ENCODE measurements at places on chromosomes 12 and 14.

DNA sequence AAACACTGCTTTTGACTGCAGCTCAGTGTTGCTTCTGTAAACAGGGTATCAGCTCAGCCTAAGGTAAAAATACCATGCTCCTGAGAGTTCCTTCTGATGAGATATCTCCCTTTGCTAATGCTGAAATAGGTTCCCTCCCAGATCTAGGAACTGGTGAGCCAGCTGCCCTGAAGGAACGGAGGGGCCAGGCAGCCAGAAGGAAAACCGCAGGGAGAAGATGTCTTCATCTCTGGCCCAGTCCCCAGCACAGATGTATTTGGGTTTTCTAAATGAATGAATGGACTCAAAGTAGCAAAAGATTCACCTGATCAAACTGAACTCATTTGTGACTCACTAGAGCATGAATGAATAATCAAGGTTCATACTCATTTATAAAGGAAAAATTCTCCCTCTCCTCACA is 247.8 kb downstream of the MSRB3 start:
- DNase-seq = no peak

DNA sequence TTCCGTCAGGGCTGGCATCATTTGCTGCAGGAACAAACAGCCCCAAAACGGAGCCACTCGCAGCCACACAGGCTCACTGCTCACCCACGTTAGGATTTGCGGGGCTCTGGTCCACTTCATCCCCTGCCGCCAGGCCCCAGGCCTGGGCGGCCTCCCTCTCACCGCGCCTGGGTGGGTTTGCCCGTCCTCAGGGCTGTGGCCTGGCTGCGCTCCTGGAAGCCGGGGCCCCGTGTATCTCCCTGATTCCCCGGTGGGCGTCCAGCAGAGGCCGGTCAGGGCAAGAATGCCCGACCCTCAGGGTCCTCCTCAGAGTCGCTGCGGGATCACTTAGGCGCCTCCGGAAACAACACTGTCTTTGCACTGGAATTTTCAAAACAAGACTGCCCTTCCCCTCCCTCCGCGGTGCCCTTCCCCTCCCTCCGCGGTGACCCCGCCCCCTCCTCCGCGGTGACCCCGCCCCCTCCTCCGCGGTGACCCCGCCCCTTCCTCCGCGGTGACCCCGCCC is 15.7 kb upstream of the FBRSL1 start:
- DNase-seq = no peak

GRCh38 chr12:24948420-24948756 is 513 bp downstream of the BCAT1 start:
- DNase-seq = peak; percentile 50

DNA sequence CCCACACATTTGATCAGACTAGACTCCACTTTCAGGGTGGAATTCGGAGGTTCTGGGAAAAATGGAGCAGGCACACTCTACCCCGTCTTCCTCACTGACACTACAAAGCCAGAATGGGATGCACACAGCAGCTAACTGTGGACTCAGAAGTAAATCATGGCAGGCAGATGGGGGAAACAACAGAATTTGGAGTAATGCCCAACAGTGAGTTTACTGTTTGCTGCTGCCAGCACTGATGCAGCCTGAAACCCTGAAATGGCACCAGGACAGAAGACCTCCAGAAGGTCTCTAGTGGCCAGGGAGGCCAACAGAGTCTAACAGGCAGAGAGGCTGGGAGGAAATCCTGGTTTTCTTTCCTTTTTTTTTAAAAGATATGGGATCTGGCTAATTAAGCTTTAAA is 24.6 kb downstream of the KCTD10 start:
- DNase-seq = peak; percentile 90

GRCh38 chr12:127398016-127398710 is 868.8 kb upstream of the TMEM132C start:
- DNase-seq = no peak

DNA sequence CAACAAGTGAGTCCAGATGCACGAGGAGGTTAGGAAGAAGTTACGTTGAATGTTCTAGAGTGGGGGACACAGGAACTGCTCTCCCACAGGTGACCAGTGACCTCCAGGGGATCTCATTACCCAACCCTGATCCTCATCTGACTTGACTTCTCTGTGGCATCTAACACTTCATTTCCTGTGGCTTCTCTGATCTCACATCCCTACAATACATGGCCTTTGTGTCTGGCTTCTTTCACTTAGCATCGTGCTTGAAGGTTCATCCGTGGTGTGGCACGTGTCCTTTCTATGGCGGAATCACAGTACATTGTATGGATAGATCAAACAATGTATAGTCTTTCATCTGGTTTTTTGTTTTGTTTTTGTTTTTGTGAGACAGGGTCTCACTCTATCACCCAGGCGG is 19.3 kb downstream of the CFAP251 start:
- no peak for DNase-seq

GRCh38 chr14:89184952-89185351 is 232.1 kb downstream of the FOXN3 start:
- DNase-seq = peak; percentile 21

DNA sequence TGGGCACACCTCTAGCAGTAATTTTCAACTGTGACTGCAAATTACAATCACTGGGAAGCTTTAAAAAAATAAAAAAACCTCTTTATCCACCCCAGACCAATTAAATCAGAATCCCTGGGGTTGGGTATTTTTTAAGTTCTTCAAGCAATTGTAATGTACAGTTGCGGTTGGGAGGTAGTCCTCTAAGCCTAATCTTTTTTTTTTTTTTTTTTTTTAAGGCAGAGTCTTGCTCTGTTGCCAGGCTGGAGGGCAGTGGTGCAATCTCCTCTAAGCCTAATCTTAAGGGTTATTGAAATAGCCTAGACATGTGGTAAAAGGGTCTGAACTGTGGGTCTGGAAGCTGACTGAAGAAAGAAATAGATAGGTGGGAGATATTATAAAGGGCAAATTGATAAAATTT is 230.5 kb downstream of the AKAP6 start:
- no peak for DNase-seq

DNA sequence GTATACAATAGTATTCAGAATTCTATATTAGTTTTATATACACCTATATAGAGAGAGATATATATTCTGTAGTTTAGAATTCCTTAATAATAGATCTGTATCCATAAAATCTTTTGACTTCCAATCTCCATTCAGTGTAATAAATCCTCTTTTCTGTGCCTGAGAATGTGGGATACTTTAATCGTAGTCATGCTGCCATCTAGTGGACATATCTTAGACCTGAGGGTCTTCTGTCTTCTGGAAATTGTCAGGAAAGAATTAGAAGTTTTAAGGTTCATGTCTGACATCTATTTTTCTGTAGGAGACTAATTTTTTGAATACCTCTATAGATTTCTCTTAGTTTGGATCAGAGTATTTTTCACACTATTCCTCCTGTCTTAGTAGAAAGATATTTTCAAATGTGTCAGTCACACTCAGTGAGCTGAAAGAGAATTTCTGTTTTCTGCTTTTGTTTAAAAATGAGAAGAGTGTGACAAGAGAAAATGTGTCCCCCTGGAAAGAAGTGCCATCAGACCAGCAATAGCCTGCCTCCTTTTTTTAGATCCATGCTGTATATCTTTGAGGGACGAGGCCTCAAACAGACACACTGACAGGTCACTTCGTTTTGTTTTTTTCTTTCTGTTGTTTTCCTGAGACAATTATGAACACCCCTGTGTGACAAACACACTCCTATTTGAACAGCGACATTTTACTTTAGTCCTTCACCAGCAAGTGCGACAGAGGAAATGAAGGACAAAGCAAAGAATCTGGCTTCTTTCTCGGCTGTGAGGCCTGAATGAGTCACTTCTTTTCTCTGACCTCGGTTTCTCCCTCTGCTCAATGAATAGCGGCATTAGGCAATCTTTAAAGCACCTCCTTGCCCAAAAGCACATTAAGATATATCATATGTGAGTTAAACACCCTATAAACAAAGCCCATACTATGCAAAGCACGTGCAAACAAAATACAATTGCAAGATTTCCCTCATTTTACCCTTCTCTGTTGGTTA is 96.3 kb downstream of the GALC start:
- peak; percentile 99 for DNase-seq

- no peak for DNase-seq
Measured at GRCh38 chr12:83477696-83478095, 791.0 kb downstream of the TMTC2 start.

DNA sequence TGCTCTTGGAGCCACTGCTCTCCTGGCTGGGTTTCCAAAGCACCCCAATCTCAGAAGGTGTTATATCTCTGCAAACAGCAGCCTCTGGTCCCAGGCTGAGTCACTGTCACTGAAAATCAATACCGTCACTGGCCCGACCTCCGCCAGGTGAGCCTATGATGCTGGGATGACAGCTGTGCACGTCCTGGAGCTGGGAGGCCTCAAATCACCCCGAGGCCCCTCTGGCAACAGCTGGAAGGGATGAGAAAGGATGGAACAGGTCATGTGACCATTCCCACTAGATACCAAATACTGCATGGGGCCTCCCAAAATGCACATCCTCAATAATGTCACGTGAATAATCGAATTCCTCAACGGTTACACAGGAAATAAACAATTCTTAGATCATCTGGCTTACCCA is 190.8 kb downstream of the TTC7B start:
- no peak for DNase-seq

- no peak for DNase-seq
Measured at GRCh38 chr12:72133497-72134055, 138.6 kb upstream of the TRHDE start.

DNA sequence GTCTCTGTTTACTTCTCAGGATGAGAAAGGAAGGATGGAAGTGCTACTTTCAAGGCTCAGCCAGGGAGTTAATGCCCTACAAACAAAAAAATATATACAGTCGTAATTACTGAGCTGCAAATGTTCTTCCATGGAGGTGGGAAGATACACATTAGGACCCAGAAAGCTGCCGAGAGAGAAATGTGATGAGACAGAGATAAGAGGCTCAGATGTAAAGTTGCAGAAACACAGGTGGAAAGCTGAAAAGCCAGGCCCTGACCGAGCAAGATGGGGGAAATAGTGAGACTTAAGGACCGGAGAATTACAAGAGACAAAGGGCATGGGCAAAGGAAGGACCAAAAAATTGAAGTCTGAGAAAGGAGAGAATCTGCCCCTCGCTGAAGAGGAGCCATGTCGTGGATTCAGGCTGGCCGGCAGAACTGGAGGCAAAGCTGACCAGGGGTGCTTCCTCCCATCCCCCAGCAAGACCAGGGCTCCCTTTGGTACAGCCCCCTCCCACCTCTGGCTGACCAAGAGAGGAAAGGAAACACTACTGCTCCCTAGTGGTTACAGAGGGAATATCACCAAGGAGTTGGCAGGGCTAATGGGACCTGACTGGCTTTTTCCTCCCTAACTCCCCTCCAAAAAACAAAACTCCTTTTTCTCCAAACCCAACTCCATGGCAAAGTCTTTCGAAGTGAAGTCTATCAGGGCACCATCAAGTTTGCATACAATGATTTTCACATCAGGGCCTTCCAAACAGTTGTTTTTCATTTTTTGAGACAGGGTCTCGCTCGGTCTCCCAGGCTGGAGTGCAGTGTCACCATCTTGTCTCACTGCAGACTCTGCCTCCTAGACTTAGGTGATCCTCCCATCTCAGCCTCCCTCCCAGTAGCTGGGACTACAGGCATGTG is 12.1 kb downstream of the ZFHX2 start:
- peak; percentile 73 for DNase-seq

GRCh38 chr12:120851444-120851843 is 52.7 kb downstream of the SPPL3 start:
- DNase-seq = no peak

GRCh38 chr14:100842799-100843198 is 16.9 kb downstream of the MEG3 start:
- no peak for DNase-seq

- DNase-seq = no peak
Measured at GRCh38 chr14:97458661-97459579, 661.7 kb downstream of the VRK1 start.

DNA sequence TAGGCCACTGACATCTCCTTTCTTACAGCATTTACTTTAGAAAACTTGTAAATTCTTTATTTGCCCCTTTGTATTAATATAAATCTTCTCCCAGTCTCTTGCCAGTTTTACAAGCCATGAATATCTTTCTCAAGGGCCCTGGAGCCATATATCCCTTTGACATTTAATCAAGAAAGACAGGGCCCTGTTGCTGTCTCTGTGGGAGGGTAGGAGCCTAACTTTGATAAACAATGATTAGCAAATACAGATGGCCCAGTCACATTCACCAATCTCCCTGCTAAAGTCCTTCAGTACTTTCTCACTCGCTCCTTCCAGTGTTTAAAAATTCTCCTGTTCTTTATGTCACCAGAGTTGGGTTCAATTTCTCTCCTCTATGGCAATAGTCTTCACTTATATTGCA is 479.8 kb upstream of the USP15 start:
- no peak for DNase-seq

- DNase-seq = no peak
Measured at GRCh38 chr14:59303216-59303615, 114.7 kb downstream of the DAAM1 start.
